ENCODE measurements at places on chromosomes 11 and 22.
A peak's percentile ranks its signal among the peaks of the same experiment; 100 is the strongest.

- H3K27me3 ChIP-seq: no peaks in the 10 kb centered on the region
- peak; percentile 38 for DNase-seq
- no peaks in the 10 kb centered on the region for H3K36me3 ChIP-seq
- peak overlapping the region; percentile 32 for H3K27ac ChIP-seq
- H3K4me3 ChIP-seq: no peak overlapping the region
- H3K4me1 ChIP-seq: peaks cover 15% of the 10 kb centered on the region
These were observed 79.2 kb upstream of the GRIK4 start for GRCh38 chr11:120432056-120433018.

DNA sequence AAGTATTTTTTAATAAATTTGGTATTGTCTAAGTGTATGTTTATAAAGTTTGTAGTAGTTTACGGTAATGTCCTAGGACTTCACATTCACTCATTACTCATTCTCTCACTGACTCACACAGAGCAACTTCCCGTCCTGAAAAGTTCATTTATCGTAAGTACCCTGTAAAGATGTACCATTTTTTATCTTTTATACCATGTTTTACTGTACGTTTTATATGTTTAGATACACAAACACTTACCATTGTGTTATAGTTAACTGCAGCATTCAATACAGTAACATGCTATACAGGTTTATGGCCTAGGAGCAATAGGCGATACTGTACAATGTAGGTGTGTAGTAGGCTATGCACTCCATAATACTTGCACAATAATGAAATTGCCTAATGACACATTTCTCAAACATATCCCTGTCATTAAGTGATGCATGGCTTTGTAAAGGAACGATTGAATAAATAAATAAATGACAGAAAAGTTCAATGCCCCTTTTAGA lies 12.5 kb upstream of the CARD18 start:
- H3K4me3 ChIP-seq: no peak overlapping the region
- H3K27ac ChIP-seq: no peak overlapping the region

DNA sequence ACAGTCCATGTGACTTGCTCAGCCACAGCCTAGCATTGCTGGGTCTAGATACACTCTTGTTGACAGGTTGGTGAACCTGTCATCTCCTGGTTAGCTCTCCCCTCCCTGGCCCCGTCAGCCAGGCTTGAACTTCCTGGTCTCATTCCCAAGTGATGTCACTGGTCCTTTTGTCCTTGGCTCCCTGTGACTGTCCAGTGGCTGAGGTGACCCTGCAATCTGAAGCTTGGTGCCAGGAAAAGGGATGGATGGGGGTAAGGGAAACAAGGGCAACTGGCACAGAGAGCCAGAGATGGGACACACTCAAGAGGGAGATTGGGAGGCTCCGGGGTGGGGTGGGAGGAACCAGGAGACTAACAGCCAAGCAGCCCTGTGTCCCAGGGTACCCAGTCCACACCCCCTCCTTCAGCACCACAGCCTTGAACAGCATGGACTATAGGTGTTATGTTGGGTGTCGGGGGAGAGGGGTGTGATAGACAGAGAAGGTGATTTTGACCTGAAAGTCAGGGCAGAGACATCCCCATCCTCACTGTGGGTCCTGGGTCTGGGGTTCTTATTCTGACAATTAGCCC lies 63.8 kb upstream of the THY1 start:
- peaks cover 2% of the 10 kb centered on the region for H3K27me3 ChIP-seq
- no peaks in the 10 kb centered on the region for H3K36me3 ChIP-seq
- H3K27ac ChIP-seq: no peak overlapping the region
- no peak for DNase-seq
- no peak overlapping the region for H3K4me3 ChIP-seq
- no peaks in the 10 kb centered on the region for H3K4me1 ChIP-seq

DNA sequence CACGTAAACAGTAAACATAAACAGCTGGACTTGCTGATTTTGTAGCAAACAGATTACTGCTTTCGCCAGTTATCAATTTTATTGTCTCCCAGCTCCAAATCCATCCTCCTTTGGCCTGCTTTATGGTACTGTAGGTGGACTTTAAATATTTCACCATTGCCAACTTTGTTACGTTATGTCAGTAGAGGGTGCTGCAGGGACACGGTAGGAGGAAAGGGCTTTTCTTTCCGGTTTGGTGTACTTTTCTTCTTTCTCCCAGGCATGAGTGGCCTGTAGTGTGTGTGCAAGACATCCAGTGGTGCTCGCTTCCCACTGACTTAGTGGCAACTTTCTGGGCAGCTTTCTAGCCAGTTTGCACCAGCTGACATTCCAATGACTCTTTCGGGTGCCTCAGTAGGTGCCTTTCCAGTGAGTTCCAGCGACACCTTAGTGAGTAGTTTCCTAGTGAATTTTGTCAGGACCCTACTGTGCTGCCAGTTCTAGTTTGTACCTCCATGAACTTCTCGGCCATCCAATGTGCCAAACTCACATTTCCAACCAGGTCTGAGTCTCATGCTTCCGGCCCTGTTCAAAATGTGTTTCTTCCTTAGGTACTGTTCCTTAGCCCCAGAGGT lies 267.6 kb upstream of the TENM4 start:
- no peaks in the 10 kb centered on the region for H3K36me3 ChIP-seq
- no peak for DNase-seq
- no peaks in the 10 kb centered on the region for H3K27me3 ChIP-seq
- no peak overlapping the region for H3K4me3 ChIP-seq
- no peaks in the 10 kb centered on the region for H3K4me1 ChIP-seq

GRCh38 chr11:17743808-17744119 lies 9.2 kb downstream of the KCNC1 start:
- H3K27me3 ChIP-seq: peaks cover 12% of the 10 kb centered on the region
- no peak overlapping the region for H3K4me3 ChIP-seq
- no peaks in the 10 kb centered on the region for H3K4me1 ChIP-seq

- peaks cover 21% of the 10 kb centered on the region for H3K36me3 ChIP-seq
- peak overlapping the region; percentile 71 for H3K27ac ChIP-seq
- no peak overlapping the region for H3K4me3 ChIP-seq
- H3K27me3 ChIP-seq: no peaks in the 10 kb centered on the region
These were observed 18.2 kb downstream of the CELF1 start for GRCh38 chr11:47534704-47535251.

- H3K27ac ChIP-seq: peak within 1 kb of the TSS; percentile 73
- H3K4me1 ChIP-seq: peaks cover 29% of the 10 kb centered on the region
- no peaks in the 10 kb centered on the region for H3K36me3 ChIP-seq
- peaks cover 5% of the 10 kb centered on the region for H3K27me3 ChIP-seq
These were observed at the start of gene SLC15A3 for GRCh38 chr11:60951904-60952741. Gene SLC15A3, minus strand, starts transcription at chr11:60952176. Its CDS starts 625 bp downstream, at chr11:60951551.

- H3K27ac ChIP-seq: peak overlapping the region; percentile 99
- peaks cover 49% of the 10 kb centered on the region for H3K36me3 ChIP-seq
- DNase-seq: no peak
- peak overlapping the region; percentile 91 for H3K4me3 ChIP-seq
- no peaks in the 10 kb centered on the region for H3K27me3 ChIP-seq
These were observed 11.8 kb upstream of the CD5 start for GRCh38 chr11:61090521-61090920.
